Thymus (tissue), 14 donors: ENCODE measurements at places on chromosomes 6 and 20. TPM values are rescaled to one million over a fixed set of nuclear protein-coding genes. Genes with fewer than 3 reads are reported as not detected.

DNA sequence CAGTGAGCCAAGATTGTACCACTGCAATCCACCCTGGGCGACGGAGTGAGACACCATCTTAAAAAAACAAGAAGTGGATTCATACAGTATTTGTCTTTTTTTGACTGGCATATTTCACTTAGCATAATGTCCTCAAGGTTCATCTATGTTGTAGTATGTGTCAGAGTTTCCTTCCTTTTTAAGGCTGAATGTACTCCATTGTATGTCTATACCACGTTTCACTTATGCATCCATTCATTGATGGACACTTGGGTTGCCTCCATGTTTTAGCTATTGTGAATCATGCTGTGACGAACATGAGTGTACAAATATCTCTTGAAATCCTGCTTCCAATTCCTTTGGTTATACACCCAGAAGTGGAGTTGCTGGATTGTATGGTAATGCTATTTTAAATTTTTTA lies 28.9 kb upstream of the FAM83D start:
- no peak for DNase-seq
- H3K27me3 ChIP-seq, result no peaks in the 10 kb centered on the region
- peaks cover 12% of the 10 kb centered on the region for H3K36me3 ChIP-seq
- peaks cover 6% of the 10 kb centered on the region for H3K4me1 ChIP-seq

DNA sequence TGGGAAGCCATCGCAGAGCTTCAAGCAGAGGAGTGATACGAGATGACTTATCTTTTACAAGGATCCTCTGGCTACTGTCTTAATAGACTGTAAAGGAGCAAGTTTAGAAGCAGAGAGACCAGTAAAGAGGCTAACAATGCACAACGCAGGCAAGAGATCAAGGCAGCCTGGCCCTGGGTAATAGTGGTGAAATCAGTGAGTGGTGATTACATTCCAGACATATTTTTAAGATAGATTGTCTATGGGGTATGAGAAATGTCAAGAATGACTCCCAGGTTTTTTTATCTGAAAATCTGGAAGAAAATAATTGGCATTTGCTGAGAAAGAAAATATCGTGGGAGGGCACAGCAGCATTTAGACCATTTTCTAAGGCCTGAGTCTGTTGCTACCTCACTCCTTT lies 213.6 kb upstream of the HTR1E start:
- H3K4me3 ChIP-seq, result no peak overlapping the region
- H3K4me1 ChIP-seq, result no peaks in the 10 kb centered on the region
- no peak overlapping the region for H3K27ac ChIP-seq
- DNase-seq, result no peak

DNA sequence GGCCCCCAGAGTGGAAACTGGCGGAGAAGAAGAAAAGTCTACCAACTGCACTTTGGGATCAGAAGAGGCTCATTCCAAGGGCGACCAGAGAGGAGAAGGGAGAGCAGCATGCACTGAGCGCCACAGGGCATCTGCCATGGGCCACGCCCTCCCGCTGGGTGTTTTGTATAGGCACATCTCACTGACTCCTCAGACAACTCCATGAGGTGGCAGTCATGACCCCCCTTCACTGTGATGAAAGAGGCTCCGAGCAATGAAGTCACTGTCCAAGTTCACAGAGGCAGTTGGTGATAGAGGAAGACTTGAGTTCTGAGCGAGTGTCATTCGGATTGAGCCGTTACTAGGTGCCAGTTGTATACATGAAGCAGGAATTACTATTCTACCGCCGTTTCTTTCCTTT lies 15.4 kb downstream of the BPIFB1 start:
- no peak overlapping the region for H3K4me3 ChIP-seq
- DNase-seq, result no peak
- peaks cover 5% of the 10 kb centered on the region for H3K27me3 ChIP-seq
- no peak overlapping the region for H3K27ac ChIP-seq
- no peaks in the 10 kb centered on the region for H3K4me1 ChIP-seq
- no peaks in the 10 kb centered on the region for H3K36me3 ChIP-seq

DNA sequence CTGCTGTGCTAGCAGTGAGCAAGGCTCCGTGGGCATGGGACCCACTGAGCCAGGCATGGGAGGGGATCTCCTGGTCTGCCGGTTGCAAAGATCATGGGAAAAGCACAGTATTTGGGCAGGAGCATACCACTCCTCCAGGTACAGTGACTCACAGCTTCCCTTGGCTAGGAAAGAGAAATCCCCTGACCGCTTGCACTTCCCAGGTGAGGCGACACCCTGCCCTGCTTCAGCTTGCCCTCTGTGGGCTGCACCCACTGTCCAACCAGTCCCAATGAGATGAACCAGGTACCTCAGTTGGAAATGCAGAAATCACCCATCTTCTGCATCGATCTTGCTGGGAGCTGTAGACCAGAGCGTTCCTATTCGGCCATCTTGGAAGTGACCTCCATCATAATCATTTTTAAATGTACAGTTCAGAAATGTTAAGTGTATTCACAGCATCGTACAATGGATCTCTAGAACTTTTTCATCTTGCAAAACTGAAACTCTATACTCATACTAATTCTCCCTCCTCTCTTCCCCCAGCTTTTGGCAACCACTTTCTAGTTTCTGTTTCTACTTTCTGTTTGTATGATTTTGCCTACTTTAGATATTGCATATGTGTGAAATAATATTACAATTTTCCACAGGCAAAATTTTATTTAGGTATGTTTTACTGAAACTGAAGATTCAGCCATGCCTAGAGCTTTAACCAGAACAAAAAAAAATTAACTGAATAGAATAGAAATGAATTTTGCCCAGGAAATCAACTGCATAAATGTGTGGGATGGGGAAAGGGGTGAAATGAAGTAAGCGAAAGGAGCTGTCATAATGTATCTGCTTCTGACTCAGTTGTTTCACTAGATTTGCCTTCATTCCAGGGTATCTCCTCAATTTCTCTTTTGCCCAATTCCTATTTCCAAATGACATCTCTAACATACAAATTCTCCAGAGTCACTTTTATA lies 100.0 kb downstream of the RWDD2A start:
- no peak overlapping the region for H3K27ac ChIP-seq
- no peaks in the 10 kb centered on the region for H3K27me3 ChIP-seq
- H3K4me1 ChIP-seq, result no peaks in the 10 kb centered on the region
- no peaks in the 10 kb centered on the region for H3K36me3 ChIP-seq

DNA sequence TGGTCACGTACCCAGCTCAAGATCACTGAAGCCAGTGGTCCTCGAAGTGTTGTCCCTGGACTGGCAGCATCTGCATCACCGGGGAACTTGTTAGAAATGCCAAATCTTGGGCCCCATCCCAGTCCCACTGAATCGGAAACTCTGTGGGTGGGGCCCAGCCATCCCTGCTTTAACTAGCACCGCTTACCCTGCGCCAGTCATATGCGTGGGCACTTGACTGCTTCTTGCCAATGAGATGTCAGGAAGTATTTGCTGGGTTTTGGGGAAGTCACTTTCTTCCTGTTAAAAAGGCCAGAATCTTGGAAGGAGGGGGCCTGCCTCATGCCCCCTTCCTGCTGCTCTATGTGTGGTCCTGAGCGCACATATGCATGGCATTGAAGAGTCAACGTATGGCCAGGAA lies 11.7 kb upstream of the SULF2 start:
- no peak overlapping the region for H3K27ac ChIP-seq
- peaks cover 2% of the 10 kb centered on the region for H3K27me3 ChIP-seq

DNA sequence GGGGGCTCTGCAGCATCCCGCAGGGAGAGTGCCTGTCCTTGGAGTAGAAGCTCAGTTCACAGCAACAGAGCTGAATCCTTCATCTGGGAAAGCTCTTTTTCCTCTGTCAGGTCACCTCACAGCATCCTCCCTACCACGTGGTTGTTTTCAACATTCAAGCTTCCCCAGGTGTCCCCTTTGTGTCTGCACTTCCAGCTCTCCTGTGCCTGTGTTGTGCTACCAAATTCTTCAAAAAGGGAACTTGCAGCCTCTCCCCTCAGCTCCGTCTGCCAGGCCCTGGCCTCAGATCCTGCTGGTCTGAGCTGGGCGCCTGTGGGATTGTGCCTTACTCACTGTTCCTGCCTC lies 108.4 kb downstream of the FOXF2 start:
- no peak for DNase-seq
- H3K4me1 ChIP-seq, result no peaks in the 10 kb centered on the region
- H3K27me3 ChIP-seq, result no peaks in the 10 kb centered on the region
- H3K4me3 ChIP-seq, result no peak overlapping the region

DNA sequence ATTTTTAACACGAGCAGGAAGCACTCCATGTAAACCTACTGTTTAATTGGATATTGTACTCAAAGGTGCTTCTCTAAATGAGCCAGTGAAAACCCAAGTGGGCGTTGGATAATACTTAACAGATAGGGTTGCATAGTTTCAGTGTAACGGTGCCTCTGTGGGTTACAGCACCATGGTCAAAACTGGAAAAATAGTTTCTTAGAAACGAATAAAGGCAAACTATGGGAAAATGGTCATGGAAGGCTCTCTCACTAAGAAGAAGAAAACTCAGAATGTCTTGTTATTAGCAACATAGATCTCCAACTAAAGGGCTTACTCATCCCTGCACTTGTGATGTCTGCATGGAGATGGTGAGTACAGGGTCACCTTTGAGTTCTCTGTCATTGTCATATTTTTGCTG lies 59.1 kb upstream of the NEDD9 start:
- no peak overlapping the region for H3K27ac ChIP-seq
- H3K36me3 ChIP-seq, result peaks cover 7% of the 10 kb centered on the region
- H3K4me3 ChIP-seq, result no peak overlapping the region
- no peak for DNase-seq
- no peaks in the 10 kb centered on the region for H3K27me3 ChIP-seq
- peaks cover 4% of the 10 kb centered on the region for H3K4me1 ChIP-seq

DNA sequence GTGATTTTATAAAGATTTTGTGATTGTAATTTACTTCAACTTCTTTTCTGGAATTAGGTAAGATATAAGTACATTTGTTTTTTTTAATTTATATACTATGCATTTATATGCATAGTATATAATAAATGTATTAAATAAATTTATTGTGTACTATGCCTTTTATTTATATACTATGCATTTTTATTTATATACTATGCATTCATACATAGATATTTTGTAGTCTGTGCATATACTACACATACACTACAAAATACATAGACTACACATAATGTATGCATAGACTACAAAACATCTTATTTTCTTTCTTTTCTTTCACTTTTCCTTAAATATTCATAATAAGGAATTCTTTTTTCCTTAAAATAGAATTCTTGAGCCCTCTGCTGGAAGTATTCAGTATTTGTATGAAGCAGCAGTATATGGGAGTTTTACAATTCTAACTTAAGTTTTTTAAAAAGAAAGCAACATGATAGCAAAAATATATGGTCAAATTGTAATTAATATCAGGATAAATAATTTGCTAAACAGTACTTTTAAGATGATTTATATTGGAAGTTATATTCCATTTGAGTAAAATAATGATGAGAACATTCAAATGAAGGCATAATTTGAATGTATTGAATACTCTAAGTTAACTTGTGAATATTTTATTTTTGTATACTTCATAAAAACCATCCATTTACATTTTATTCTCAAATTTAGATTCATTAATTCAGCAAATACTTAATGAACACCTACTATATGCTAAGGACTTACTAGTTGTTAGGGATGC lies 129.3 kb downstream of the KLHL32 start:
- no peaks in the 10 kb centered on the region for H3K36me3 ChIP-seq
- H3K4me1 ChIP-seq, result no peaks in the 10 kb centered on the region
- H3K27me3 ChIP-seq, result peaks cover 2% of the 10 kb centered on the region
- H3K27ac ChIP-seq, result no peak overlapping the region

DNA sequence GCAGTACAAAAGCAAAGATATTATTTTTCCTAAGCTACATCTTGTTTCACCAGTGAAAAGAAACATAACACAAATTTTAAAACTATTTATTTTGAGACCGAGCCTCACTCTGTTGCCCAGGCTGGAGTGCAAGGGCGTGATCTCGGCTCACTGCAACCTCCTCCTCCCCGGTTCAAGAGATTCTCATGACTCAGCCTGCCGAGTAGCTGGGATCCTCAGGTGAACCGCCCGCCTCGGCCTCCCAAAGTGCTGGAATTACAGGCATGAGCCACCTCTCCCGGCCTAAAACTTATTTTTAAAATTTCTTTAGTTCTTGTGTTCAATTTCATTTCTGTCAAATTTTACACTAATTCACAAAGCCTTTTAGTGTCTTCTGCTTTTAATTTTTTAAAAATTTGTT lies 5.9 kb downstream of the SRSF12 start:
- H3K27ac ChIP-seq, result no peak overlapping the region
- DNase-seq, result no peak
- no peak overlapping the region for H3K4me3 ChIP-seq

- no peaks in the 10 kb centered on the region for H3K27me3 ChIP-seq
- H3K4me3 ChIP-seq, result no peak overlapping the region
- H3K27ac ChIP-seq, result peak overlapping the region; percentile 3
Observed at GRCh38 chr6:7201732-7202541, 94.2 kb downstream of the RREB1 start.

DNA sequence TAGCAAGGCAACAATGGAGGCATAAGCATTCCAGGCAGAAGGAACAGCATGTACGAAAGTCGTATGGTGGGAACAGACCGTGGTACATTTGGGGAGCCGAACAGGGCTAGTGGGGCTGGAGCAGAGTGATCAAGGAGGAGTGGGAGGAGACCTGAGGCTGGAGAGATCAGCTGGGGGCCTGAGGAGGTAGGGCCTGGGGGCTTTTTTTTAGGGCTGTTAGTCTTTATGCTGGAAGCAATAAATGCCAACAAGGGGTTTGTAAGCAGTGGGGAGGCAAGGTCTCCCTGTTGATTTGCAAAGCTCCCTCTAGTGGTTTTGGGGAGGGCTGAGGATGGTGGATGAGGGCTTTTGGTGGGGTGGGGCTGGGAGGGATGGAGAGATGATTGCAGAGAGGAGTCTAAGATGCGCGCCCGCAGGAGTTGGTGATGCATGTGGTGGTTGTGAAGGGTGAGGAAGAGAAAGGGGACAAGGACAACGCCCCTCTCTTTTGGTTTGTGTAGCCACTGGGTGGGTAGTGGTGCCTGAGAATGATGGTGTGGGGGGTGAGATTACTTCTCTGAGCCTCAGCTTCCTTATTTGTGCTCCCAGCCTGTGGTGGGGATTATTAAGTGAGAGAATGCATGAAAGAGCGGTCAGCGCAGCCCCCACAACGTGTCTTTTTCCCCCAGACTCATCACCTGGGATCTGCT lies 74.1 kb upstream of the TOX2 start:
- no peaks in the 10 kb centered on the region for H3K27me3 ChIP-seq
- H3K4me3 ChIP-seq, result no peak overlapping the region
- H3K4me1 ChIP-seq, result peaks cover 4% of the 10 kb centered on the region
- H3K36me3 ChIP-seq, result no peaks in the 10 kb centered on the region
- H3K27ac ChIP-seq, result no peak overlapping the region

- no peak overlapping the region for H3K4me3 ChIP-seq
- no peak for DNase-seq
- no peaks in the 10 kb centered on the region for H3K36me3 ChIP-seq
- peaks cover 28% of the 10 kb centered on the region for H3K4me1 ChIP-seq
- H3K27me3 ChIP-seq, result no peaks in the 10 kb centered on the region
Observed at GRCh38 chr20:37395921-37396415, 50.0 kb downstream of the SRC start.

CFB gene
- 17.0 TPM for total RNA-seq

CALHM4 gene
- total RNA-seq, result not detected

BMP2 gene
- 0.47 TPM for total RNA-seq

PLN gene
- 1.3 TPM for total RNA-seq

BRPF3 gene
- total RNA-seq, result 5.4 TPM

DACT2 gene
- 4.2 TPM for total RNA-seq

TNFRSF6B gene
- 13.5 TPM for total RNA-seq

F13A1 gene
- total RNA-seq, result 24.3 TPM

TRIM15 gene
- 0.19 TPM for total RNA-seq

PTPRT gene
- 4.5 TPM for total RNA-seq

KLC4 gene
- 20.3 TPM for total RNA-seq

CST2 gene
- 0.94 TPM for total RNA-seq
